Globus pallidus (tissue), 1 donor: ENCODE measurements at places on chromosomes 5 and 9.

DNA sequence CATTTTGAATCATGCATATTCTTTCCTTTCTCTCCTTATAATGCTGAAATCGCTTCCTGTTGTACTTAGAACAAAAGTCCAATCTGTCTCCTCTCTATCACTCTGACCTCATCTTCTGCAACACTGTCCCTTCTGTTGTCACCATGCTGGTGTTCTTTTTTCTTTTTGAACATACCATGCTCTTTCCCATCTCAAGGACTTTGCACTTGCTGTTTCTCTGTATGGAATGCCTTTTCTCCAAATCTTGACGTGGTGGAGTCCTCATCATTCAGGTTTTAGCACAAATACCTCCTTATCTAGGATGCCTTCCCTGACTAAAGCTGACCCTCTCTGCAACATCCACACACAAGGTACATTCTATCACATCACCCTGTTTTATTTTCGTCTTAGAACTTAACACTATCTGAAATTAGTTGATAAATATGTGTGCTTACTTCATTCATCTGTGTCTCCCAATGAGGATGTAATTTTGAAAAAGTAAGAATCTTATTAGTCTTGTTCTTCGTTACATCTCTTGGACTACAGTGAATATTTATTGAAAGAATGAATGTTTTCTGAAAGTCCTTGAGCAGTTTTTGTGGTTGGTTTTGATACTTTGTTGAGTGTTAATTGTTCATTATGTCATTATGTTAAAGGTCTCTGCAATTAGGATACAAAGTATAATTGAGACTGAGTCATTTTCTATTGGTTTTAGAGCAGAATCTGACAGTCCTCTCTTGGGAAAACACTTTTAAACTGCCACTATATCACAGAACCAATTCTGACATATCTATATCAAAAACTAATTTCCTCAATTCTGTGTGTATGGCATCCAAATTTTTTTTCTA lies 145.3 kb upstream of the RASA1 start:
- DNase-seq = peak; percentile 58

DNA sequence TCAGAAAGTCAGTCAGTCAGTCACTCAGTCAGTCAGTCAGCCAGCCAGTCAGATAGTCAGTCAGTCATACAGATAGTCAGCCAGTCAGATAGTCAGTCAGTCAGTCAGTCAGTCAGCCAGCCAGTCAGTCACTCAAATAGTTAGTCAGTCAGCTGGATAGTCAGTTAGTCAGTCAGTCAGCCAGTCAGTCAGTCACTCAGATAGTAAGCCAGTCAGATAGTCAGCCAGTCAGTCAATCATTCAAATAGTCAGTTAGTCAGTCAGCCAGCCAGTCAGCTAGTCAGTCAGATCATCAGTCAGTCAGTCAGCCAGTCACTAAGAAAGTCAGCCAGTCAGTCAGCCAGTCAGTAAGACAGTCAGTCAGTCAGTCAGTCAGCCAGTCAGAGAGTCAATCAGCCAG lies 477.1 kb downstream of the AGTPBP1 start:
- DNase-seq = no peak

- DNase-seq = no peak
Measured at GRCh38 chr5:109849478-109850088, 159.9 kb downstream of the MAN2A1 start.

DNA sequence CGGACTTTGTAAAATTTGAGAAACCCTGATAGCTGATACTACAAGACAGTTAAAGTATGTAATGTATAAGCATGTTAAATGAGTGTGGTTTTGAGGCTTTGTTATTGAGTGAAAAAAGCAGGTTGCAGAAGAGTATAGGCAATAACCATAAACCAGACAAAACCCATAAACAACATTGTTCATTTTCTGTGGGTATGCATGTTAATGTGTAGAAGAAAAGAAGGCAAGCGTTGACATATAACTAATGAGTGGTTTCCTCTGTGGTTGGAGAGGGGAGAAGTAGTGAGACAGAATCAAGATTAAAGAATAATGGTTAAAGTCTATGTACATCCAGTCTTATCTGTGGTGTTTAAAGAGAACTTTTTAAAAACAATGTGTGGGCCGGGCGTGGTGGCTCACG lies 26.2 kb downstream of the RAD23B start:
- no peak for DNase-seq

GRCh38 chr9:132350861-132351315 lies 3.9 kb downstream of the SETX start:
- no peak for DNase-seq

DNA sequence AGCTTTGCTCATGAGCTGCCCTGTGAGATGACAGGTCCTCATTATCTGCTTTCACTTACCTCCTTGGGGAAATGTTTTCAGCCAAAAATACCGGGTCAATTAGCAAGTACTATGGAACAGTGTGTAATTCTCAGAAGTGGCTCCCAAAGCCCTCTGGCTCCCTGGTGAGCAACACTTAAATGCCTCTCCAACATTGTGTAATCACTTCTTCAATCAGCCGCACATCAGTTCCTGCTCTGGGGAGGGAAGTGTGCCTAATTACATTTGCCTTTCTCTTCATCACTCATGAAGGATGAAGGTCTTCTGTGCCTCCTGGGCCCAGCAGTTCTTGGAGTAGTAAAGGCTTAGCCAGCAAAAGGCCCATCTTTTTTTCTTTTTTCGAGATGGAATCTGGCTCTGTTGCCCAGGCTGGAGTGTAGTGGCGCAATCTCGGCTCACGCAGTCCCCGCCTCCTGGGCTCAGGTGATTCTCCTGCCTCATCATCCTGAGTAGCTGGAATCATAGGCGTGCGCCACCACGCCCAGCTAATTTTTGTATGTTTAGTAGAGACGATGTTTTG lies 23.1 kb downstream of the NIM1K start:
- DNase-seq = no peak

DNA sequence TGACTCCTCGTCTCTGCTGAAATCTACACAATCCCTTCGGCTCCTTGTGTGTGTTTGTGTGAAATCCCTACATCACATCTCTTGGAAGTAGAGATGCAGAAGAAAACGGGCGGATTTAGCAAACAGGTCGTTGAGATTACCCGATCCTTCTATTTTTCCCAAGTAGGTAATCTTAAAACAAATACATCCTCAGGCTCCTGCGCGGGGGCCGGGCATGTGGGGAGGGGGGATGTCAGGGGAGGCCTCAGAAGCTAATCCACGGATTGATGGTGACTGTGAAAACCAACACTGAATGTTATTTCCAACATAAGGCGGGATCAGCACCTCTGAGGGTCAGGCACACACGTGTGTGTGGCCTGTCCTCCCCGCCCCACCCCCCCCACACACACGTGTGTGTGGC lies 137.8 kb downstream of the ROR2 start:
- no peak for DNase-seq

- DNase-seq = no peak
Measured at GRCh38 chr5:38538161-38538560, 18.3 kb downstream of the LIFR start.

DNA sequence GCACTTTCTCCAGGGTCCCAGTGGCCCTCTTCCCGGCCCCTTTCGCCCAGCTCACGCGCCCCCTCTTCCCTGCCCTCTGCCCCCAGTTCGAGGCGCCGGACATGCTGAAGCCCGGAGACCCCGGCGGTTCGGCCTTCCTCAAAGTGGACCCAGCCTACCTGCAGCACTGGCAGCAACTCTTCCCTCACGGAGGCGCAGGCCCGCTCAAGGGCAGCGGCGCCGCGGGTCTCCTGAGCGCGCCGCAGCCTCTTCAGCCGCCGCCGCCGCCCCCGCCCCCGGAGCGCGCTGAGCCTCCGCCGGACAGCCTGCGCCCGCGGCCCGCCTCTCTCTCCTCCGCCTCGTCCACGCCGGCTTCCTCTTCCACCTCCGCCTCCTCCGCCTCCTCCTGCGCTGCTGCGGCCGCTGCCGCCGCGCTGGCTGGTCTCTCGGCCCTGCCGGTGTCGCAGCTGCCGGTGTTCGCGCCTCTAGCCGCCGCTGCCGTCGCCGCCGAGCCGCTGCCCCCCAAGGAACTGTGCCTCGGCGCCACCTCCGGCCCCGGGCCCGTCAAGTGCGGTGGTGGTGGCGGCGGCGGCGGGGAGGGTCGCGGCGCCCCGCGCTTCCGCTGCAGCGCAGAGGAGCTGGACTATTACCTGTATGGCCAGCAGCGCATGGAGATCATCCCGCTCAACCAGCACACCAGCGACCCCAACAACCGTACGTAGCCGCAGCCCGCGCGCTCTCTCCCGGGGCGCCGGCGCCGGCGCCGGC lies 1.0 kb downstream of the PRDM6 start:
- no peak for DNase-seq

DNA sequence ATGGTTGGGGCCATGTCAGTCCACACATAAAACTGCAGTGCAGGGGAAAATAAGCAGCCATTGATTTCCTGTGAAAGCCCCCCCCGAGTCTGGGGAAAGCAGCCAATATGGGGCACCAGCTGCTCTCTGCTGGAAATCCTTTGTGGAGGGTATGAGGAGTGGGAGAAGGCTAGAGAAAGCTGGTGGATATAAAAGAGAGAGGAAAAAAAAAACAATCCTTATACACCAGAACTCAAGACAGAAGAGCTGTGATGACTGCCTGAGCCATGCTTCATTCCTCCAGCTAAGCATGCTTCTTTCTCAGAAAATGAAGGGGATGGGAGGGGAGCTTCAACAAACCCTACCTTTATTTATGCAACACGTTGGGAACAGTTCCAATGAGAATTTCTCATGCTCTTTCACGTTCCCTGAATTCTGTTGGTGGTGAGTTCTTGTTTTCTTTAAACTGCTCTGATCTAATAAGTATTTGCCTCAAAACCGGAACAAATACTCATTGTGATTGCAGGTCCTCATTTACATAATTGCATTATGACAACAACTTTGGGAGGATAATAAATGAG lies 688.0 kb upstream of the SEMA6A start:
- DNase-seq = peak; percentile 85

- no peak for DNase-seq
Measured at GRCh38 chr9:137014166-137014565, 13.9 kb downstream of the ABCA2 start.

GRCh38 chr5:11289733-11290132 lies 528.7 kb upstream of the DAP start:
- no peak for DNase-seq
